Neural progenitor cell (in vitro differentiated cells): ENCODE measurements at places on chromosomes 11 and 22. TPM values are rescaled to one million over a fixed set of nuclear protein-coding genes. Genes with fewer than 3 reads are reported as not detected.

DNA sequence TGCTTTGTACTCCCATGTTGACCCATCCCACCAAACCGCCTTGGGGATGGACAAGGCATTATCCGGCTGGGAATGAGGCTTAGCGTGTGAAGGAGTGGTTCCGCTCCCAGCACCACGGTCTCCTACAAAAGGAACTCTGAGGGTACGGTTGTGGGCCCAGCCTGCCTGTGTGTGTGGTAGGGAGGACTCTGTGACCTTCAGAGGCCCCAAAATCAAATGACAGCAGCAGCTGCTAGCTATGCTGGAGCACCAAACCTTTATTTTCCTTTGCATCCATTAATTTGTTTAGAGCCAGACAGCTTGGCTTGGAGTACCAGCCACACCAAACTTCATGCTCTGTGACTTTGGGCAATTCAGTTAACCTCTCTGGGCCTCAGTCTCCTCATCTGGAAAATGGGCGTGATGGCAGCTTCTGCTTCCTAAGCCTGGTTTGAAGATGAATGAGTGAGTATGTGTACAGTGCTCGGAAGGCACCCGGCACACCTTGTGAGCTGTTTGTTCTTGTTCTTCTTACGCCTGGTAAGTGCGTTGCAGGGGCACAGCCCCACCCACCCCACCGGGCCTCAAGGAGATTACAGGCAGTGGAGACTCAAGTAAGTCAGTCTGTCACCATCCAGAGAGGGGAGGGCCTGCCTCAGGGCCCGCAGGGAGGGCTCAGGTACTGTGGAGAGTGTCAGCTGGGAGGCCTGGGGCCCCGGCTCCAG lies 25.3 kb downstream of the MB start:
- no peak for DNase-seq

DNA sequence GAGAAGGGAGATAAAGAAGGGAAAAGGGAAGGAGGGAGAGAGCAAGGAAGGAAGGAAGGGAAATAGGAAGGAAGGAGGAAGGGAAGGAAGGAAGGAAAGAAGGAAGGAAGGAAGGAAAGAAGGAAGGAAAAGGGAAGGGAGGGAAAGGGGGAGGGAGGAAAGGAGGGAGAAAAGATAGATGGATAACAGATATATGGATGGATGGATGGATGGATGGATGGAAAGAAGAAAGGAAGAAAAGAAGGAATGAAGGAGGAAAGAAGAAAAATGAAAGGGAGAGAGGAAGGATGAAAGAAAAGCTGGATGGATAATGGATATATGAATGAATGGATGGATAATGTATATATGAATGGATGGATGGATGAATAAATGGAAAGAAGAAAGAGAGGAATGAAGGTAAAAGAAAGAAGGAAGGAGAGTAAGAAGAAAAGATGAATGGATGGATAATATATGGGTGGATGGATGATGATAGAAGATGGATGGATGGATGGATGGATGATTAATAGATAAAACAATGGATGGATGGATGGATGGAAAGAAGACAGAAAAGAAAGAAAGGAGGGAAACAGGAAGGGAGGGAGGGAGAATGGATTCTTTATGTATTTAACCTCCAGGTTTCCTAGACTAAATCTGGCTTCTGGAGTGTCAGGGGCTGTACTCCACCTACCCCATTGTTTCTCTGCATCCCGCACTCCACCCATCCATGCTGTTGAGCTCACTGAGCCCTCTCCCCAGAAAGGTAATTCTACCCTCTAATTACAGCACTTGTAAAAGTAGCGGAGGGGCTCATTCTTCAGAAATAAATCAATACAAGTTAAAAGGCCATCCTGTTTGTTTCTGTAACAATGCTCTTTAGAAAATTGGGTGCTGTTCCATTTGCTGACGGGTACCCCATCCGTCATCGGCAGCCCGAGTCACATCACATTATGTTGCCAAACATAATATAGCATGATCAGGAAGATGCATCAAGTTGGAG lies 506.1 kb downstream of the MIAT start:
- no peak for DNase-seq

DNA sequence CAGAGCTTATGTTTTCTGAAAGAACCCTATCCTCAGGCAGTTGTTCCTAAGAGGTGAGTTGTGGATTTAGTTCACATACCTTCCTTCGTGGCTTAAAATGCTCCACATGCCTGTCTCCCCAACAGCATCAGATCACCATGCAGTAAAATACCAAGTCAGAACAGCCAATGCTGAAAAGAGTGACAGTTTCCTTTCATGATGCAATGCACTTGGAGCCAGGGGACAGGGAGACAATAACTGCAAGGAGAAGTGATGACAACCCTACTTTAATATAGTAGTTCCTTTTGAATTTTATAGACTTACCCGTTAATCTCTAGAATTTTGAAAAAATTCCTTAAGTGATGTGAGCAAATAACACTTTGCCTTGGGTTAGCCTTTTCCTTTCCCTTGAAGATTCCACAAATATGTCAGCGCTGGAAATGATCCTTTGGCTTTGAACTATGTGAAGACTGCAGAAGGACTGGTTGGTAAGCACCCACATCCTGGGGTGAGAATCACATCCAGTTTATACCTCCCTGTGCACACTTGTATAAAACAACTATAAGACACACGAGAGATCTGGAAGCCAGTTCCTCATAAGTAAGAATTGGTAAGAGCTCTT lies 71.2 kb downstream of the PIWIL4 start:
- DNase-seq = no peak

- no peak for DNase-seq
These were observed 25.0 kb upstream of the TMPRSS4 start for GRCh38 chr11:118051611-118052461.

DNA sequence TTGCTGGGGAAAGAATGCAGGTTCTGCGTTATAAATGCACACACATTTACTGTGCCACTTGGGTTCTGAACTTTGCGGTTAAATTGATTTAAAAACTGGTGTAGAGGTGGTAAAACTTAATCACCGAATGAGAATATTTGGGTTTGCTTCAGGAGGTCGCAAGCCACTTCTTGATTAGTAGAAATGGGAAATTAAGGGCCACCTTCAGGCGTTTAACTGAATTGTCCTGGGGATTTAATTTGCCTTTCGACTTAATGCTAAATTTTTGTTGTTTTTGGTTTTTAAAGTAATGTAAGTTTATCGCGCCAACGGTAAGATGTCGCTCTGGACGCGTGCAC lies 459 bp upstream of the NCR3LG1 start:
- DNase-seq = no peak

Gene SLC3A2
- 99.8 and 130 TPM in 2 replicates for total RNA-seq
